Activated naive CD4-positive, alpha-beta T cell (primary cell): ENCODE measurements at places on chromosomes 2 and 18.

GRCh38 chr2:197932374-197932773, 128.0 kb downstream of the PLCL1 start:
- DNase-seq = no peak

GRCh38 chr2:112821682-112822081, 14.9 kb downstream of the IL1B start:
- no peak for DNase-seq

DNA sequence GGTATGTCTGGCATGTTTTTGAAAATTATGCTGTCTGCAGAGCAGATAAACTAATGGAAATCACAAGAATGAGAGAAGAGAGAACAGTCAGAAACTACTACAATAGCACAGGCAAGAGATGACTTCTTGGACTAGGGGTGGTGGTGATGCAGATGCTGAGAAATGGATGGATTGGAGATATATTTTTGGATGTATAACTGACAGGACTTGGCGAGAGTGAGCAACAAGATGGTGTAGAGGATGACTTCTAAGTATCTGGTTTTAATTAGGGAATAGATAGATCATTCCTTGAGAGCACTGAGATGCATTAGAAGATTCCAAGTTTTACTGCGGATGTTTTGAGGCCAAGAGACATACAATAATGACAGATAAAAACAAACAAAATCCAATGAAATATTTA, 328.2 kb downstream of the PID1 start:
- DNase-seq = no peak

DNA sequence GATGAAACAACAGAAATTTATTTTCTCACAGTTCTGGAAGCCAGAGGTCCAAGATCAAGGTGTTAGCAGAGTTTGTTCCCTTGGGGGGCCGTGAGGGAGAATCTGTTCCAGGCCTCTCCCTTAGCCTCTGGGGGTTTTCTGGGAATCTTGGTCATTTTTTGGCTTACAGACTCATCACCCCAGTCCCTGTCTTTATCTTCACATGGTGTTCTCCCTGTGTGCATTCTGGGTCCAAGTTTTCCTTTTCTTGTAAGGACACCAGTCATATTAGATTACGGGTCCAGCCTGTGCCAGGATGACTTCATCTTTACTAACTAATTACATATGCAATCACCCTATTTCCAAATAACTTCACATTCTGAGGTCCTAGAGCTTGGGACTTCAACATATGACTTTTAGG, 292.5 kb upstream of the TRIB2 start:
- no peak for DNase-seq

DNA sequence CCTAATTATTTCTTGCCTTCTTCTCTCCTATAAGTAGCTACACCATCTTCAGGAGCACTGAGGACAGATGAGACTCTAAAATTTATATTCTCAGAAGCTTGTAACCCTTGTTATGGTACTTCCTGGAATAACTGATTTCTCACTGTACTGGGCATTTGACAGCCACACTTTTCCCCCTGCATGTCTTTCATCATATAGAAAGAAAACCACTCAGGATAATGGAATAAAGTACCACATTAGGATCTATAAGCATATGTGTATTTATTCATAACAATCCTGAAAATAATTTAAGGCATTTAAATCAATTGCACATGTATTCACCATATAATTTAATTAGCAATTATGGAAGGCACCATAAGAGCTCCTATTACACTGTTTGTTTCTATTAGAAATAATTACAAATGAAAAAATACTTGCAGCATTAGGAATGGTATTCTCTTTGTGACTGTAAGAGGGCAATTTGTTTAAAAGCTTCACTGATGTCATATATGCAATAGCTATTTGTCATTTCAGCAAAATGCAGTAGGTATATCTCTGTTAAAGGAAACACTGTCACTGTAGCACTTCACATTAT, 216.9 kb upstream of the FSHR start:
- no peak for DNase-seq

- no peak for DNase-seq
Measured at GRCh38 chr2:126990200-126990599, 91.5 kb downstream of the TEX51 start.

DNA sequence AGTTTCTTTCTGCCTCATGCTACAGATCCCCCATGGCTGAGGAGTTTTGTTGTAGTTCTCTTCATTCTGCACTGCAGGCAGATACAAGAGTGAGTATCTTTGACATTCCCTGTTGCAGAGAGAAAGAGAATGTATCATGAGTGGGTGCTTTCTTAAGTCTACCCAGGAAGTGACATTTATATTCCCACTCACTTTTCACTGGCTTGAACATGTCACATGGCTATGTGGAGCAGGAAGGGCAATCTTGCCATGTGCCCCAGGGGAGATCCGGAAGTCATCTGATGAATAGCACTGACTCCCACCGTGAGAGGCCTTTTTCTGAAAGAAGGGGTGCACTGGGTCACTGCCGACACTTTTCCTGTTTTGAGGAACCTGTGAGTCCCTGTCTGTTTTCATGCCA, 66.4 kb upstream of the BOD1L2 start:
- no peak for DNase-seq

- DNase-seq = no peak
Measured at GRCh38 chr2:12074126-12074844, 327.9 kb downstream of the LPIN1 start.

GRCh38 chr2:173672573-173673340, 292.4 kb downstream of the SP3 start:
- DNase-seq = no peak

- no peak for DNase-seq
Measured at GRCh38 chr18:33517950-33518349, 60.1 kb upstream of the ASXL3 start.

DNA sequence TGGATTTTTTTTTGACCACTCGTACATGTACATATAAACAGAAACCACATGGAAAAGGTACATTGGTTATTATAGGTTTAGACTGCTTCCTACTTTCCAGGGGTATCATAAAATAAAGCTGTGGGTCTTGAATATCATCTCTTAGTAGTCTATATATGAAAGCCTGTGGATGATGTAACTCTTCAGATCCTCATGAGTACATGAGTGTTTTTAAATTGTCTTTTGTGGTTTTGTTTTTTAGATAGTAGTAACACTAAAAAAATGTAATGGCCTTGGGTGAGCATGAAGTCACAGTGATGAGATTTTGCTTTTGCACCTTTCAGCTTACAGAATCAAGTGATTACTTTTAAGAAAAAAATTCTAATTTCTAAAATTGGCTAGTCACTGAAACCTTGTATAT, 80.2 kb downstream of the RAB3GAP1 start:
- DNase-seq = no peak

DNA sequence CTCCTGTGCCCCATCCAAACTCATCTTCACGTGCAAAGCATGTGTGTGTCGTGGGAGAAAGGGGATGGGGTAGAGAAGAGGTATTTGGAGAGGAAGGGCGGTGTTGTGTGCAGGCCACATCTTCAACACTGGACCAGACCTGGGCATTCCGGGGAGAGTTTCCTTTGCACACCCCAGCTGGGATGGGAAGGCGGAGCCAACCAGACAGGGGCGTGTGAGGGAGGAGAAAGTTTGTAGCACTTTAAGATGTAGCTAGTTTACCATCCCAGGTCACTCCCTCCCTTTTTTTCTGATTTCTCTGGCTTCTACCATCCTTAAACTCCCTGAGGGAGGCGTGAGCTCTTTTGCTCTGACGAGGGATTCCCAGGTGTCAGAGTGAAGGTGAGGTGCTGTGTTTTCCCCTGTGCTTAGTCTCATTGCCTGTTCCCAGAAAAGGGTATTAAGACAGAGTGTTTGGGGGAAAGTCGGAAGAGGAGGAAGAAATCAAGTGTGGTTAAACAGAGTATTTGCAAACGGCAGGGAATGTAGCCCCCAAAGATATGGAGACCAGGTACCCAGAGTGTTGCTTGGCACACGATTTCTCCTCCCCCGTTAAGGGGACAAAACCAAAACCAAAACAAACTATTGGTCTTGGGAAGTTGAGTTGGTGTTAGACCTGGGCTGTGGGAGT, 1.6 kb downstream of the SETBP1 start:
- DNase-seq = no peak

DNA sequence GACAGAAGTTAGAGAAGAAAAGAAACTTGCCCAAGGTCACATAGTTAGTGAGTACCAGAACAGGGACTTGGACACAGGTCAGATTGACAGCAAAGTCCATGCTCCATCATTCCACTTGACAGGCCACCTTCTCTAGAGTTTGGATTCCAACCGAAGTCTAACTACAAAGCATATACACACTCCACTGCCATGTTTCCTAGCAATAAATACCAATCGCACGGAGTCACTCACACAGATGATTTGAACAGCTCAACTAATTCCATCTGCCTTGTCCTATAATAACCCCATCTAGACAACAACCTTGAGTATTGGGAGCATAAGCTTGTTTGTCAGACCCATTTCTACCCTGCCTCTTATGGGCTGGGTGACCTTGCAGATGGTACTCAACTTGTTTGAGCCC, 334.6 kb upstream of the MGAT5 start:
- DNase-seq = no peak

DNA sequence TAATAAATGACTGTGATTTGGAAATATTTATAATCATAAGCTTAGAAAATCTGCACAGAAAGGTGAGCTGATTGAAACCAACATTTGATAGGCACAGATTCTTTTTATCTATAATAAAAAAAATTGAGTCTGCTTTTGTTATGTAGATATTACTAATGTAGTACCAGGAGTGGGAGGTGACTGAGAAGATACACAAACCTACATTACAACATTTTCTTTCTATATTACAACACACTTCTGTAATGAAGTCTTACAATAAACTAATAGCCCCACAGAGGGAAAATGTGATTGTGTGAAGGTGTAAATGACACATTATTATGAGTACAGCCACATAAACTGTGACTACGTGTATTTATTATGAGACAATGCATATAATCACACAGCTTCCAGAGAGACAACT, 241.6 kb downstream of the PIEZO2 start:
- no peak for DNase-seq

DNA sequence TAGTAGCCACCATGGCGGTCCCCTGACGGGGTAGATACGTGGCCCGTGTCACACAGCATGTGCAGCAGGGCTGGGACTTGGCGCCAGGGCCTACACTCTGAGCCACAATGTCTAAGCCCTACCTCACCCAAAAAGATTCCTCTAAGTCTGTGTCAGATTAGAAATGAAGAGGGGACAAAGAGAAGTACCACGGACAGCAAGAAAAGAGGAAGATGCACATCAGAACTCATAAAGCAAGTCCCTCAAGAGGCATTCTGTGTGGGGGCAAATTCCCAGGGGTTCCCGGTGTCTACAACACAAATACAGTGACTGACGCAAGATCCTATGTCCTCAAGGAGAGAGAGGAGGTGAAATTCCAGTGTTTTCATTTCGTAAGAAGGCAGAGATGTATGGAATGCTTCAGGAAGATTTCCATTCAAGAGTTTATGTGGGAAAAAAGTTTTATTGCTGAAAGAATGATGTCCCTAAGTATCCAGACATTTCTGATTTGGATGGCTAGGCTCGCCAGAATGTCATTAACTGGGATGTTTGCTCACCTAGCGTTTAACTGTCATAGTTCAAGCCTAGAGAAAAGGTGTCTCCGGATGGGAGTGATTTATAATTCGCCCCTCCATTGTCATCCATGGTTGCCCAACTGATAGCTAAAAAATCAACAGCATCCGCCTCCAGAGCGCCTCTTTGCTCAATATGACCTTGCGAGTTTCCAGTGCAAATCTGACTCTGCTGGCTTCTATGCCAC, 75.6 kb upstream of the CHMP1B start:
- no peak for DNase-seq

DNA sequence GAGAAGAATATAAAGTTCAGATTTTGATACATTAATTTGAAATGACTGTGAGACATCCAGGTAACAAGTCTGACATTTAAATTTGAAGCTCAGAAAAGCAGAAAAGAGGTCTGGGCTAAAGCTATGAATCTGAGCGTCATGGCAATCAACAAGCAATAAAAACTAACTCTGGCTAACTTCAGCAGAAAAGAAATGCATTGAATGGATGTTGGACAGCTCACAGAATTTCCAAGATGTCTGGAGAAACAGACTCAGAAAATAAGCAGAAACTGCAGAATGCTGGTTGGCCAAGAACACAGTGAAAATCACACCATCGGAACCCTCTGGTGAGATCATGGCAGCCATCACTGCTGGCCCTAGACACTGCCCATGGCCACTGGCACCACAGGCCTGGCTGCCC, 366.6 kb downstream of the METTL4 start:
- no peak for DNase-seq

DNA sequence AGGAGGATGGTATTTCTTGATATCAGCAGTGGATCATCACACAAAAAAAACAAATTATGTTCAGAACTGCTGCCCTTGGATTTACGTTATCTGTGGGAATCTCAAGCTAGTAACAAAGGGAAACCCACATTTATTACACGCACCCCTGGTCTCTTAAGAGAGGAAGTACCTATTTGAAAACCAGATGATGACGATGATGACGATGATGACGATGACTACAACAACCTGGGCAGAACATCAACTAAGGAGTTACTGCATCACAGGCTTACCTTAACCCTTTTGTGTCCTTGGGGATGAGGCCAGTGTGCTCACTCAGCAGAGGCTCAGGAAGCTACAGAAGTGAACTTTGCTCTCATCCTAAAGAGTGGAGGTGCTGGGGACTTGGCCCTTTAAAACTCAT, 169.4 kb downstream of the FSHR start:
- DNase-seq = no peak

GRCh38 chr2:224293976-224294375, 107.9 kb downstream of the FAM124B start:
- no peak for DNase-seq

GRCh38 chr2:62475172-62476011, 30.6 kb downstream of the TMEM17 start:
- DNase-seq = no peak

DNA sequence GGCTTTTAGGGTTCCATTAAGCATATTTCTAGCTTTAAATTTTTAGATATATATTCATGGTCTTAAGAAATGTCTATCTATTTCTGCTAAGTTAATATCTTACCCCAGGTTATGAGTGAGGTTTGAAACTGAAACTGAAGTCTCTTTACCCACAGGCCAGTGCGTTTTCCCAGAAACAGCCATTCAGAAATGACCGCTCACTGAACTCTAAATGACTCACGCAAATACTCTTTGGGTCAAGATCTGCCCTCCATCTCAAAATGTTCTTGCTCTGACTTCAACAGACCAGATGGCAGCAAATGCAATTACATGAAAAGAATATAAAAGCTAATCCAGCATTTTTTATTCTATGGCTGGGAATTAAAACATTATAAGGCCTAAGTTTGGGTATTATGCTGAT, 315.2 kb downstream of the TDRD15 start:
- DNase-seq = no peak

DNA sequence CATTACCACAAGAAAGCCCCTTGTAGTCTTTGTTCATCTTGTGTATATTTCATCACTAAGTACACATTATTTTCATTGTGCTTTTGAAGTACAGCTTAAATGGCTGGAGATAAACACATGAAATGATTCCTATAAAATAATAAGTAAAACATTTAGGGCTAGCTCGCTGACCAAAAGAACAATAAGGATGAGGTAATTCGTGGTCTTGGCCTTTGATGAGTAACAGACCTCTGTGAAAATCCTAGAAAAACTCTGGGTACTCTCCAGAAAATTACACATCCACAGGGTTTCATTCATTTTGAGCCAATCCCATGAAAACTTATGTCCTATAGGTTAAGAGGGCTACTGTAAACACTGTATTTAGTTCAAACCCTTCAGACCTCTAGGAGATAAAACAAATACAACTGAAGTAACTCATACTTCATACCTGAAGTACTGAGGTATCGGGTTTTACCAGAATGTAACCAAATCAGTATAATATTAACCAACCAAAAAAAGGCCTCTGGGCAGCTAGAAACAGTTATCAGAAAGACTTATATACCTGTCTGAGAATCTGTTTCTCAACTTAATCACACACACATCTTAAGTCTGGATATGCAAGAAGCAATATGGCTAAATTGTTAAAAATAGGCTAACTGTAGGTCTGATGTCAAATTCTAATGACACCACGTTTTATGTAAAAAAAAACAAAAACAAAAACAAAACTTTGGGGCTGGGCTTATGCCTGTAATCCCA, 31.0 kb downstream of the CFAP36 start:
- DNase-seq = no peak
